ENCODE measurements at places on chromosomes 12 and 14. TPM values are rescaled to one million over a fixed set of nuclear protein-coding genes. Genes with fewer than 3 reads are reported as not detected.

The KLRD1 gene
- total RNA-seq = 0.09 TPM

The PLEKHD1 gene
- total RNA-seq = under 0.01 TPM

The DDX54 gene
- total RNA-seq = 28.5 TPM

The ZCCHC8 gene
- 10.7 TPM for total RNA-seq

The RPS6KL1 gene
- total RNA-seq = 0.47 TPM

The GPRC5D gene
- total RNA-seq = not detected

The EFS gene
- 0.47 TPM for total RNA-seq

The NTS gene
- total RNA-seq = 43.5 TPM

The OR6C75 gene
- not detected for total RNA-seq

The SETD1B gene
- total RNA-seq = 2.0 TPM

The METTL3 gene
- 54.0 TPM for total RNA-seq

The RGS6 gene
- not detected for total RNA-seq

The DBX2 gene
- not detected for total RNA-seq

The RALGAPA1 gene
- total RNA-seq = 27.4 TPM

The MANSC4 gene
- total RNA-seq = not detected

The TESPA1 gene
- total RNA-seq = not detected
